ENCODE measurements at places on chromosomes 3 and 15.

DNA sequence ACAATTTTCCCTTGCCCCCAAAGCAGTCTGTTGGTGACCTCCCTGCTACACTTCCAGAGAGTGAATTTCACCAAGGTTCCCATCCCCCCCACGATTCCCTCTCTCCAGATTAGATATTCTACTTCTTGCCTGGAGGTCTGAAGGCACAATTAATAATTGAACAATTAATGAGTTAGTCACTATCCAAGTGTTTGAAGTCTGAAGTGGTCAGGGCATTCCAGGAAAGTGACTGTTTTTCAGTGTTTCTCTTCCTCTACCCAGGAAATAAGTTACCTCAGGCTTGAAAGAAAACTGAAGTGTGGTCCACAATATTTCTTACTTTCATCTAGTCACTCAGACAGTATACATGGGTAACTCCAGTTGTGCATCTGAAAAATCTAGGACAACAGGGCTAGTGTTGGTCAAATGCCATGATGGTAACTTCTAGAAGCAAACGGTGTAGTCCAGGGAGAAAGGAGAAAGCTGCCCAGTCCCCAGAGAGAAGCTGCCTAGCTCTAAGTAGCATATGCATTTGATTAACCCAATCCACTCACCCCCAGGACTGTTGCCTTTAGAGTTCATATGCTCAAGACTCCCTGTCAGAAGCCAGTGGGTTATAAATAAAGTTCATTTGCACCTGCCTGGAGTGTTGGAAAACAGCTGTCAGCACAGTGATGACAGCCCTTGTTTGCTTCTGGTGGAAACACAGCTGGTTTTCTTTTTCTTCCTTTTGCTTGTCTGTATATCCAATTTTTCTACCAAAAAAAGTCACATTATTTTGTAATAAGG, 2.3 kb upstream of the TM4SF4 start:
- no peak for DNase-seq

DNA sequence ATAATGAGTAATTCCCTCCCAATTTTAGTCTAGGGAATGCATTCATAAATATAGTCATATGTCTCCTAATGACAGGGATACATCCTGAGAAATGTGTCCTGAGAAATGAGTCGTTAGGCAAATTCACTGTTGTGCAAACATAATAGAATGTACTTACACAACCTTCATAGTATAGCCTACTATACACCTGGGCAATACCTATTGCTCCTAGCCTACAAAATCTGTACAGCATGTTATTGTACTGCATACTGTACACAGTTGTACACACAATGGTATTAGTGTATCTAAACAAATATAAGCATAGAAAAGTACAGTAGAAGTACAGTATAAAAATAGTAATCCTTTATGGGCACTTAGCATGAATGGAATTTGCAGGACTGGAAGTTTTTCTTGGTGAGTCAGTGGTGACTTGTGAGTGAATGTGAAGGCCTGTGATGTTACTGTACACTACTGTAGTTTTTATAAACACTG, 6.6 kb downstream of the DTWD1 start:
- DNase-seq = peak; percentile 85

- DNase-seq = peak; percentile 17
These were observed 169.5 kb downstream of the PLD1 start for GRCh38 chr3:171640520-171641412.

DNA sequence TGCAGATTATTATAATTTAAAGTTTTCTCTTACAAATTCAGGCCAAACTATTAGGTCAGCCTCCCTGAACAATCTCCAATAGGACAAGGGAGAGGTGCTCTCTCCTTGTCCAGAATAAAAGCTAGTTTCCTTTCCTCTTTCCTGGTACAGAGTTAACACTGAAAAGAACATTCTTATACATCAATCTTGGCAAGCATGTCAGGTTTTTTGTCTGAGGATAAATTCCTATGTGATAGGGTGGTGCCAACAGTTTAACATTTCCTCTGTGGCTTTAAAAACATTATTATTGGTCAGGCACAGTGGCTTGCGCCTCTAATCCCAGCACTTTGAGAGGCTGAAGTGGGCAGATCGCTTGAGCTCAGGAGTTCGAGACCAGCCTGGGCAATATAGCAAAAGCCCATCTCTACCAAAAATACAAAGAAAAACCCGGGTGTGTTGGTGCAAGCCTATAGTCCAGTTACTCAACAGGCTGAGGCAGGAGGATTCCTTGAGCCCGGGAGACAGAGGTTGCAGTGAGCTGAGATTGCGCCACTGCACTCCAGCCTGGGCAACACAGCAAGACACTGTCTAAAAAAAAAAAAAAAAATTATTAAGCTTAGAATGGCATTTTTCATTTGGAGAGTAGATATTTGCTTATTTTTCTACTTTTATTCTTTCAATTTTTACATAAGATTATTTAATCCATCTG, 13.7 kb upstream of the ULK4 start:
- no peak for DNase-seq

DNA sequence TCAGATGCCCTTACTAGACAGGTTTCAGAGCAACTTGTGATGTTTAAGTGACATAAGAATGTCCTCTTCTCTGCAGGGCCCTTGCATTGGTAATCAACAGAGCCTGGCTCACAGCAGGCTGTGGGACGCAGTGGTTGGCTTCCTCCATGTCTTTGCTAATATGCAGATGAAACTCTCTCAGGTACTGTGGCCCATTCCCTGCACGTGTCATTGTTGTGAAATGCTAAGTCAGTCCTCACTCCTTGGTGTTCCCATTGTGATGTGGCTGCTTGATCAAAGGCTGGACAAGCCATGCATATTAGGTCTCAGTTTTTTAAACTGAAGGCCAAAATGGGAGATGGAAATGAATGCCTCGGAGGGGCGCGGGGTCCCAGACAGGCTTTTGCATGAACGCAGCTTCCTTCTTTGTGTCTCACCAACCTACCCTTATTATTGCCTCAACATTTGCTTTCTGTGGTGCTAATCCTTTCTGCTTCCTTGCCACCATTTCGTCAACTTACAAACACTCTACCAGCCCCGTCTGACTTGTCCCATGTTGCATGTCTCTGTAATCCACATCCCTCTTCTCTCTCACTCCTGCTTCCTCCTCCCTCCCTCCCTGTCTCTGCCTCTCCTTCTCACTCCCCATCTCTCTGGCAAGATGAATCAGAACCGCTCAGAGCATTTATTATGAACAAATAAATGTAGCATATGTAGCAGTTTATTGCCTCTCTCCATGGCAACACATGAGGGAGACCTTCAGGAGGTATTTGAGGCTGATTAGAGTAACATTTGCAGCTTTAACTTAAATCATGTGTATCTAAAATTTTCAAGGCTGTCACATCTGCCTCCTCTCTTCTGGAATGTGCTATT, 133.2 kb upstream of the CHRM5 start:
- DNase-seq = no peak

- peak; percentile 90 for DNase-seq
These were observed 110.5 kb upstream of the RAP2B start for GRCh38 chr3:153051427-153052095.

Data from PC-3 (cell line).